ENCODE measurements at places on chromosomes 13 and 19.

DNA sequence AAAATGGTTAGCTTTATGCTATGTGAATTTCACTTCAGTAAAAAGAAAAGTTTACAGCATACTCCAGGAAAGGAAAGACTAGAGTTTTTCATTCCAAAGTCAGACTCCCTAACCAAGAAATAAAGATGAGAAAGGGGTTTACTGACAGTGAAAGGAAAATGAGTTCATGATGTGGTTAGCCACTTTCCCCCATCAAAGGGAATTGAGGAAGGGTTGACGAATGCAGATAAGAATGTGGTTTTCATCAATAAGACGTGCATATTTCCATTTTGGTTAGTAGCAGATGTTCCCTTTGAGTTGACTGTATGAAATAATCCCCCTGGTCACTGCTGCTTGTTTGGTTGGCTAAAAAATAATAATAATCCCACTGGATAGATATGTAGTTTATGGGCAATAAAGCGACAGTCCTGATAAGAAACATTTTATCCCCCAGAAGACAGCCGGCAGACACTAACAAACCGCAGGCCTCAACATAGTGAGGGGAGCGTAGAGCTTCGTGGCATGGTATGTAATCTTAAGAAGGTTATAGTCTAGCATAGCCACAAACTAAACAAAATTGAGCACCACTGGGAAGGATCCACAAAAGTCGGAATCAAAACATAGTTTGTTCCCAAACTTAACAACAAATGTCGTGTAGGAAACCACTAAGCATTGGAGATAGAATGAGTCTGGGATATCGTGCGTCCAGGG, 114.8 kb downstream of the COL4A2 start:
- no peak for DNase-seq

DNA sequence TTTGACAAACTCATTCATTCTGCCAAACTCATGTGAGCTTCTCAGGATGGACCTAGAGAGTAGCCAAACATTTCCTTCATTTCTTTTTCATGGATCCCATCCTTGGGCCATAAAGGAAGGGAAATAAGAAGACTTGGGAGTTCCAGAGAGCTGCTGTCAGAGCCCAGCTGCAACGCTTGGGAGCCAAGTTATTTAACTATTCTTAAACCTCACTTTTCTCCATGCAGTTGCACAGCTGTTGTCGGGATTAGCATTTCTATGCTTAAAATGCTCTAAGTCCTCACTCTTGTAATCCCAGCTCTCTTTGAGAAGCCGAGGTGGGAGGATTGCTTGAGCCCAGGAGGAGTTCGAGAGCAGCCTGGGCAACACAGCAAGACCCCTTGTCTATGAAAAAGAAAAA, 11.7 kb upstream of the CASP14 start:
- no peak for DNase-seq

GRCh38 chr19:37513397-37513796, 6.7 kb downstream of the ZNF793 start:
- no peak for DNase-seq

GRCh38 chr19:33660410-33661124, 38.8 kb downstream of the CHST8 start:
- no peak for DNase-seq

DNA sequence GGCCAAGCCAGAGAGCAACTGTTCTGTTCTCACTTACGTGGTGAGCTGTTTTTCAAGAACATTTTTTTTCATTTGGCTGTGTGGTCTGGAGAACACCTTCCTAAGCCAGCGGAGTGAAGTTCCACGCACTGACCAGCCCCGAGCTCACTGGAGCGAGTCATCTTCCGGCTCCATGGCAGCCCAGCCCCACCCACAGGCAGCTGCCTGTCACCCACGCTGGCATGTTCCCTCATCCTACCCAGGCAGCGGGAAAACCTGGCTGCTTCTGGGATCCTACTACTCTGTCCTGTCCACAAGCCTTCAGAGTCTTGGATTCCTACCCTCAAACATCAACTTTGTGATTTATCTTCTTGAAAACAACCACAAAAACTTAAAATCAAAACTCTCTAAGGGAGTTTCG, 76.2 kb downstream of the GGACT start:
- DNase-seq = no peak

DNA sequence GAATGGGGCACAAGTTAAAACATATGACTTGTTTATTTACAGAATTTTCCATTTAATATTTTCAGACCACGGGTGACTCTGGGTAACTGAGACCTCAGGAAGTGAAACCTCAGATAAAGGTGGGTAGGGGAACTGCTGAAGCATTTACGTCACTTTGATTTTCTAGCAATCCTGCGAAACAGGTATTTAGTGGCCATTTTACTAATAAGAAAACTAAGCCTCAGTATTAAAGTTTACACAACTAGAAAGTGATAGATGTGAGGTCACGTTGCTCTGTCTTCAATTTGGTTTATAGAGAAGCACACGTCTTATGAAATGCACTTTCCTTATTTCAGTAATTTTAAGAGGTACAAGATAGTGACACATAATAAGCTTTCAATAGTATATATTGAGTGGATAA, 402.8 kb downstream of the FGF9 start:
- DNase-seq = no peak

GRCh38 chr13:39012608-39013007, 22.0 kb upstream of the STOML3 start:
- no peak for DNase-seq

GRCh38 chr19:56124578-56124977, 3.5 kb upstream of the ZNF787 start:
- DNase-seq = no peak

DNA sequence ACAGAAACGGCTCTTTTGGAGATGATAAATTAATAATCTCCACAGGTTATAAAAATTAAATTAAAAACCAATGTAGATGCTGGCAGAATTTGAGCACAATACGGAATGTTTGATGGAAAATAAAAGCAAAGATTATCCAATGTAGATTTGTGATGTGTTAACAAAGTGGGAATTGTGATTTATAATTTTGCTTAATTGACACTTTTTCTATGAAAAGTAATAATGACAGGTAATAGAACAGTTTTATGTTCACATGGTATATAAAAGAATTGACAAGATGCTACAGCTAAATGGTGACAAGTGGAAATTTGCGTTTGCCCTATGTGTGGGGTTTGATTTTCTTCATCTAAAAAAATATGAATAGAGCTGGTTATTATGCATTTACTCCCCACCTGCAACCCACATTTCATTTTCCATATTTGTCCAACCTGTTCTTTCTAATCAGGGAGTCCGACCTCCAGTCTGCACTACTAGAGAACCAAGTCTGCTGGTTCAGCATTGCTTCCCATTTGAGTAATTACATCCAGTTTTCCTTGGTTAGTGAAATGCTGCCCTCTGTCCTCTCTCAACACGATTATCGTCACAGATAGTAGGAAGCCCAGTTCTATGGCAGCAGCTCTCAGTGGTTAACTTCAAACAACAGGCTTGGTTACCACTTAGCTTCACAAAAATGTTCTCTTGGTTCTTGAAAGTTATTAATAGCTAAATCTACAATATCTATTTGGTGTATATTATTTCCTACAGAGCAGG, 61.4 kb upstream of the SLITRK1 start:
- no peak for DNase-seq

- DNase-seq = no peak
These were observed 4.4 kb downstream of the PLEKHJ1 start for GRCh38 chr19:2231621-2232221.

GRCh38 chr13:25295701-25296100, 5.7 kb upstream of the NUP58 start:
- no peak for DNase-seq

DNA sequence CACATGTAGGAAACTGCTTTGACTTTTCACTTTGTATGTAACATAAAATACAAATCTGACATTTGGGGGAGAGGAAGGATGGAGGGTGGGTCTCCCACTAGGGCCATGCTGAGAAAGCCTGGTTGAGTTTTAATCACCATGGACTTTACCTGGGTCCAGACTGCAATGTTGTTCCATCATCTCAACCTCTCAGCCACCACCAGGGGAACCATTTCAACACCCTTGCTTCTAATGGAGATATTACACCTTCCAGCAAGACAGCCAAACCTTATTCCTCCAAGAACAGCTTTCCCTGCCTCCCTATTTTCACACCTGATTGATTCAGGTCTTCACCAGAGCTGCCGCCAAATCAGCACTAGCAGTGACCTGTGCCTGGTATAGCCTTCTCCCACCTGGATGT, 56.0 kb downstream of the ZAR1L start:
- DNase-seq = no peak

DNA sequence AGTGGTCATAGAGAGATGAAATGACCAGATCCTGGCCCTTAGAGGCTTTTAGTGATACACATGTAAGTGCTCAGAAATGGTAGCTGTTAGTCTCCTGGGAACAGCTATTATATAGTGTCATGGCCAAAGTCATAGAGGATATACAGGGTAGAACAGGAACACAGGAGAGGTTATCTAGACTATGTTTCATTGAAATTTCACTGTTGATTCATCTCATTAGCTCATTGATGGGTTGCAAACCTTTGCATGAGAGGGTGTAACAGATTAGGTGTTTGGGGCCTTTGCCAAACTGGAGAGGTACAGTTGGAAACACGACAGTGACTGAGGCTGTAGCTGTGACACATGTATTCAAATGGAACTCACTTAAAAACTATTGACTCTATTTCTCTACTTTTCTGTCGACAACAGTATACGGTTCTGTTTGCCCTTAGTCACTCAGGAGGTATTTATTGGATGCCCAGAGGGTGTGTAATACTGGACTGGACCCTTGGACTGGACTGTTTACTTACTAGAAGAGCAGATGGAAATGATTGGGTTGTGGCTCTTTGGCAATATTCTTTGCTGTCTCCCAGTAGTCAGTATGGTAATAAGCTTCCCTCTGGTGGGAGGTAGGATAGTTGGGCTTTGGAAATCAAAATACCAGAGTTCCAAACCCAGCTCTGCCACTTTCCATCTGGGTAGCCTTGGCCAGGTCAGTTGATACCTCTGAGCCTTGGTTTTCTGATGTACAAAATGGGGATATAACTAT, 29.8 kb downstream of the ARHGAP35 start:
- DNase-seq = no peak

DNA sequence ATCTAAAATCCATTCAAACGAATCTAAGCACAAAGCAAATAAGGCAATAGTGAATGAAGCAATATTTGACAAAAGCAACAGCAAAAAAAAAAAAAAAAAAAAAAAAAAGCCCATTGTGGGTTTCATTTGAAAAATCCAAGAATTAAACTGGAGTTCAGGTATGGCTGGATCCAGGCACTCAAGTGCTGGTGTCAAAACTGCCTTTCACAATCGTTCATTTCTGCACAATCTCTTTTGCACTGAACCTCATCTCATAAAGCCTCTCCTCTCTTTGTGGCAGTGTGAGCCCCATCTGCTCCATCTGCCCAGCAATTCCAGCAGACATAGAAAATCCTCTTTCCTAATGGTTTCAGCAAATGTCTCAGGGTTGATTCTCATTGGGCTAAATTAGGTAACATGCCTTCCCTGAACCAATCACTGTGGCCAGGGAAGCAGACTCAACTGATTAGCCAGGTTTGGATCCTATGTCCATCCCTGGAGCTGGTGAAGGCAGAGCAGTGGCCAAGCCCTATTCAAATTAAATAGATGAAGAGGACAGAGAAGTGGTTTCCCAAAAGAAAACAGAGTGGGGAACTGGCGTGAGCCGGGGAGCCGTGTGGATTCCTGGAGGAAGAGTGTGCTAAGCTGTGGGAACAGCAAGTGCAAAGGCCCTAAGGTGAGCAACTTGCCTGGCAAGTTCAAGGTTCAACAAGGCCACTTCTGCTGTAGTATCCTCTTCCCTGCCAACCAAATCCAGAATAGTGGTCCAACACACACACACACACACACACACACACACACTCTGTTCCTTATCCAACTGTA, 1.2 kb upstream of the HIF3A start:
- no peak for DNase-seq

DNA sequence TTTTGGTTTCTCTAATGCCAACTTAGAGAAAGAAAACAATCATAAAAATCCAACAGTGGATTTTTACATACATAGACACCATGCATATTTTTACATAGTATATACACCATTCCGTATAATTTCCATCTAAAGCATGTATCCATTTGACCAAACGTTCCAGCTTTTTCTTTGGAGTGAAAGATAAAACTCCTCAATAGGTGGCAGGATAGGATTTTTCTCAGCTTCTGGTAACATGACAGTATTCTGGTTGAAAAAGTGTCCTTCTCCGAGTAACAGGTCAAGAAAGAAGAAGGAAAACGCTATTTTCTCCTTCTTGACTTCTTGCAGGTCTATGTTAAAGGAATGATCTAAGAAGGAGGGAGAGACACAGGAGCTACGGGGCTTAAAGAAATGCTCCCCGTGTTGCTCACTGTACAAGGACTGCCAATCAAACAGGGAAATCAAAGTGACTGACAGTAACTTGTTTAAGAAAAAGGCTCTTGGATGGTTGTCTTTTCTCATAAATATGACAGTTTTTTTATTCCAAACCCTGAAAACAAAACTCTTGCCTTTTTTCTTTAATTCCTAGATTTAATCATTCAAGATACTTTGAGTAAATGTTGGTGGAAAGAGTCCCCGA, 11.5 kb downstream of the FLT1 start:
- no peak for DNase-seq

- no peak for DNase-seq
These were observed 177.5 kb downstream of the DCLK1 start for GRCh38 chr13:35953537-35954206.

DNA sequence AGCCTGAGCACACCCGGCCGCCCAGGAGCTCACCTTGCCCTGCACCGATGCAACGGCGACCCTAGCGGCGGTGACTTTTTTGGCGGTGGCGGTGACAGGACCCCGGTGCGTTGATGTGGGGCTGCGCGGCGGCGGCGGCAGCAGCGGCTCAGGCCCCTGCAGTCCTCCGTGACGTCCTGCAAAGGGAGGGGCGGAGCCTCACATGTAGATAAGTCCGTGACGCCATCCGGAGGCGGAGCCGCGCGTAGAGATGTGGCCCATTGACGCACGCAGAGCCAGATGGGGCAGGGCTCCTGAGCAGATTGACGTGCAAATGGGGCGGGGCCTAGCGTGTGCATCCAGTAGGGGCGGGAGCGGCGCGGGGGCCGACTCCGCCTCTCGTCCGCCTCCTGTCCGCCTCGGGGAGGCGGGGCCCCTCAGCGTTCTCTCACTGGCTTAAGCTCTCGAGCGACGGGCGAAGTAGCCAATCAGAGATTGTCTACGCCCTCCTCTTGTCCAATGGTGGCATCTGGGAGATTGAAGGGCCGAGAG, at the start of gene RAB3A:
TSS of gene RAB3A (minus strand) at position 180 of the 531 bp plus-strand sequence. CDS start 1,302 bp downstream, outside the sequence.
- peak; percentile 98 for DNase-seq

GRCh38 chr19:51166846-51167490, 24.9 kb downstream of the SIGLEC7 start:
- DNase-seq = peak; percentile 15

- DNase-seq = no peak
These were observed 132.1 kb downstream of the CDK8 start for GRCh38 chr13:26386026-26386425.

GRCh38 chr19:342801-343421, 1.7 kb downstream of the MIER2 start:
- no peak for DNase-seq

GRCh38 chr19:48290771-48291488, 21.0 kb downstream of the ZNF114 start:
- peak; percentile 14 for DNase-seq

Measured in activated CD8-positive, alpha-beta memory T cell treated with anti-CD3 and anti-CD28 coated beads for 1 hour (primary cell).